ENCODE measurements at places on chromosomes 3 and 15.

DNA sequence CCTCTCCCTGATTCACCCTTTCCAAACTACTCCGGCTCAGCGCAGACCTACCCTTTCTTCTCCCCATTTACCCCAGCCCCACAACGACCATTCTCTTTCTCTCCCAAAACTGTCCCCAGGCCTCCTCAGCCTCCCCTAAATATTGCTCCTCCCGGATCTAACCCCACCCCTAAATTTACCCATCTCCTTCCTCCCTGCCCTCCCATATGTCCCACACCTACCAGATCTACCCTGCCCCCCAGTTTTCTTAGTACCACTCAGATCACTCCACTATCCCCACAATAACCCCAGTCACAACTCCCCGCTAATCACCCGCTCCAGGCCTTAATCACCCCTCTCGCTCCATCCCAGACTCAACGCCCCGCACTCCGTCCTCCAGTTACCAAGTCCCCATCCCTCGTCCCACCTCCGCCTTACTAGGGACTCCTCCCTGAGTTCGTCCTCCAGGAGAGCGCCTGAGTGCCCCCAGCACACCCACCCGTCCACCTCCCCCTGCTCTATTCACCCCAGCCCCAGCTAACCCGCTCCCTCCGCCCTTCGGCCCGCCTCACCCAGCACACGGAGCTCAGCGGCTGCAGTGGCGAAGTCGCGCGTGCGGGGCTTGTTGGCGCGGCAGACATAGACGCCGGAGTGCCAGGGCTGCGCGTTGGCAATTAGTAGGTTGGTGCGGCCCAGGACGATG lies 18.6 kb upstream of the IGDCC3 start:
- no peak for DNase-seq

DNA sequence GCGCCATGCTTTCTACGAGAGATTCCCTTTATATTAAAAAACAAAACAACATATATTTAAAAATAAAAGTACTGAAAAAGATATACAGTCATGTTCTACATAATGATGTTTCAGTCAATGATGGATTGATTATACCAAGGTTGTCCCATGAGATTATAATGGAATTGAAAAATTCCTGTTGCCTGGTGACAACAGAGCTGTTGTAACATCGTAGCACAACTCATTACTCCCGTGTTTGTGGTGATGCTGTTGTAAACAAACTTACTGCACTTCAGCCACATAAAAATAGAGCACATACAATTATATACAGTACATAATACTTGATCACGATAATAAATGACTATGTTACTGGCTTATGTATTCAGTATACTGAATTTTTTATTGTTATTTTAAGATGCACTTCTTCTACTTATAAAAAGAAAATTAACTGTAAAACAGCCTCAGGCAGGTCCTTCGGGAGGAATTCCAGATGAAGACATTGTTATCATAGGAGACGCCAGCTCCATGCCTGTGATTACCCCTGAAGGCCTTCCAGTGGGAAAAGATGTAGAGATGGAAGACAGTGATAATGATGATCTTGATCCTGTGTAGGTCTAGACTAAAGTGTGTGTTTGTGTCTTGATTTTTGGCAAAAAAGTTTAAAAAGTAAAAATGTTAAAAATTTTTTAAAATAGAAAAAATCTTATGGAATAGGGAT lies 11.7 kb downstream of the CCR1 start:
- no peak for DNase-seq

DNA sequence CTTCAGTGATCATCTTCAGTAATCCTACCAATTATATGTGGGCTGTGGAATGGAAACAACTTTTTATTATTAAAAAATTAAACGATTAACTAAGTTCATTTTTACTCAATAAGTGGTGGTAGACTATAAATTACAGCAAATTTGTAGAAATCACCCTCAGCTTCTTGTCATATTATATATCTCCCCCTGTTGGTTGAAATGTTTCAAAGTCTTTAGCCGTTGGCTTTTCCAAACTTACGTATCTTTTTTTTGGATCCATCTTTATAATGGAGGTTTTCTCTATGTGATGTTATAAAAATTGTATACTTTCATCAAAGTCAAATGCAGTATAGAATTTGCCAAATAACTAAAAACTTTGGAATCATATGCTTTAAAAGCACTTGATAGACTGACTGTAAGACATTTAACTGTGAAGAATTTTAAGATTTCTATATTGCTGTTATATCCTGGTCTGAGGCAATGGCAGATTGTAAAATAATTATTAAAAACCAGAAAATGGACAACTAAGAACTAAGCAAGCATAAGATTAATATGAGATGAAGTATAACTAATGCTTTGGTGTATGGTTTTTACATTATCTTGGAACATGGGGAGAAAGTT lies 44.7 kb downstream of the ATP11B start:
- peak; percentile 19 for DNase-seq

GRCh38 chr3:124303305-124303910 lies 311.5 kb upstream of the ROPN1 start:
- no peak for DNase-seq

DNA sequence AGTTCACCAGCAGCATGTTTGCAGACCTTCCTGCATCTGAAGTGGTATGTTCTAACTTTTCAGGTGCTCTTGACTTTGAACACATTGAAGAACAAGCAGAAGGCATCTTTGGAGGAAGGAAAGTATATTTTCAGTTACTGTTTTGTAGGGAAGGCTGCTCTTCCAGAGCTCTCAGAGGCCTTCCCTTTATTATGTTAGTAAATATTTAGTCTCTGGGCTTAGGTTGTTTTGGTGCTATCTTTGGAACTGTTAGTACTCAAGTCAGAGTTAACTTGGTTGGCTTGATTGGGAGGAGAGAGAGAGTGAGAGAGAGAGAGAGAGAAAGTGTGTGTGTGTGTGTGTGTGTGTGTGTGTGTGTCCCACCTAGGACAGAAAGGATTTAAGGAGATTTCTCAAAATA lies 188.2 kb downstream of the ITPR1 start:
- no peak for DNase-seq

DNA sequence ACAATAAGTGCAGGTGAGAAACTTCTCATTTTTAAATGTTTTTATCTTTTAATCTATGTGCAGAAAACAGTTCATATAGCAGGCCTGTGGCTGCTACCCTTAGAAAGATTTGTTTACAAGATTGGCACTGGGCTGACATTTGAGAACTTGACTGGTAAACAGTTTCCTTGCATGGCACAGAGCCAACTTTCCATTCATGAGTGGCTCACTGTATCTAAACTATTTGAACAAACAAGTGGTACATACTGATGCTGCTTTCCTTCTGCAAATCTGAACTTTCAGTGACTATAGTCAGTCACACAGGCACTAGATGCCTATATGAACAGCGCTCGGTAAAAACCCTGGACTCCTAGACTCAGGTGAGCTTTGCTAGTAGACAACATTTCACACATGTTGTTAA lies 6.3 kb upstream of the GTPBP8 start:
- DNase-seq: peak; percentile 81

DNA sequence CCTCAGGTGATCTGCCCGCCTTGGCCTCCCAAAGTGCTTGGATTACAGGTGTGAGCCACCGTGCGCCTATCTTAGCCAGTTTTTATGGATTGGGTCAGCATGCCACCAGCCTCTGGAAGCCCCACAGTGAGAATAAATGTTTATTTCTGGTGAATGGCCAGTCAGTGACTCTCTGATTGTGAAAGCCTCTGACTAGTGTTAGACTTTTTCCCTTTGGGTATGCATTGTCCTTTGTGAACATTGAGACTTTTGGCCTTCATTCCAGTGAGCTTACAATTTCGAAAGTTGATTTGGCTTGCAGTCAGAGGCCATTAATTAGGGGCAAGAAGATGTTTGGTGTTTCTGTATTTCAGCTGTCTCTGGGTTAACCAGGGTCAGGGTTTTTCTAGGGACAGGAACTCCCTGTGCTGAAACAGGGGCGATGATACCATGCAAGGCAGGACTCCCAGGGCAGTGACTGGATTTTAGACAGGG lies 274.5 kb upstream of the C2CD4B start:
- no peak for DNase-seq

DNA sequence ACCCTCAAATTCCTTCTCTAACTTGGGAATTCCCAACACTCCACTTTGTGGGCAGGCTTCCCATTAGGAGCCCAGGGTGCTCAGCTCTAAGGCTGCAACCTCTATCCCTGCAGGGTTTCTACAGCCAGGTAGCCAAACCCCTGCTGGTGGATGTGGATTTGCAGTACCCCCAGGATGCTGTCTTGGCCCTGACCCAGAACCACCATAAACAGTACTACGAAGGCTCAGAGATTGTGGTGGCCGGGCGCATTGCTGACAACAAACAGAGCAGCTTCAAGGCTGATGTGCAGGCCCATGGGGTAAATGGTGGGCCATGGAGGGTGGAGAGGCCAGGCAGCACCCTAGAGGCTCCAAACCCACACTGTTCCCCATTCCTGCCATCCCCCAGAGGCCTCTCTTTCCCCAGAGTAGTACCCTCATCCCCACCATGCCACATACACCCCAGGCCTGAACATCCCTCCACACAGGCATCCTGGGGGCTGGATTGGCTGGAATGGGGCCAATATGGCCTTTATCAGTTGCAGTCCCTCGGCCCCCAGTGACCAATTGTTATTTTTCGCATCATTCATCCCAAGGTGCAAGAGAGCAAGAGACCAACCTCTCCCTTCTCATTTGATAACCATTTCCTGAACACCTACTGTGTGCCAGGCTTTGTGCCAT lies 7.7 kb downstream of the ITIH1 start:
- no peak for DNase-seq

DNA sequence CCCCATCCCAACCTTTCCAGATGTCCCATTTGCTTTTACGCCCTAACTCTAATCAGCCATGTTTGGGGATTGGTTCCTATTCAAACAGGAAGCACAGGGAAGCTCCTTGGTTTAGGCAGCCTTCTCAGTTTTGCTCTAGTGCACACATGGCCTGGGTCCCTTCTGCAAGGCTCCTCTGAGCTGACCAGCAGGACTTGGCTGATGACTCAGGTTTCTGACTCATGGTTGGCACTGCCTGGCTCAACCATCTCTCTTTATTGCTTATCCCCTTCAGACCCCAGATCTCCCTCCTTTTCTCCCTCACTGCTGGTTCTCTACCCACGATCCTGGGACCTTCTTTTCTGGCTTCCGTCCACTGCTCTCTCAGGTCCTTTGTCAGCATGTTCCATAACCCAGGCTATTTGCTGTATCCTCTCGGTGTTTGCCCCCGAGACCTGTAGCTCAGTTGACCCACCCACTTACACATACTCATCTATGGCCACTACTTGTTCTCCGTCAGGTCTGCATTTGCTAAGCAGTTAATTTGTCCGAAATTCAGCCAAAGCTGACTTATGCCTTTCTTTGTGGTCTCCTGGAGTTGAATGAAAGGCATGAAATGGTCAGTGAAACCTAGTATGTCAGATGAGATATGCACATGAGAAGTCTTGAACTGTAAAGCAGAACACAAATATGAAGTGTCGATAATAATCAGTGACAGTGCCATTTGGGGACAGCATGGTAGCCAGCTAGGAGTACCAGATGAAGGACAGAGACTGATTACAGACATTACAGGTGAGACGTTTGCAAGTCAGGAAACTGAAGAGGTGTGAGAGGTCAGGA lies 323.5 kb upstream of the ROPN1 start:
- no peak for DNase-seq

DNA sequence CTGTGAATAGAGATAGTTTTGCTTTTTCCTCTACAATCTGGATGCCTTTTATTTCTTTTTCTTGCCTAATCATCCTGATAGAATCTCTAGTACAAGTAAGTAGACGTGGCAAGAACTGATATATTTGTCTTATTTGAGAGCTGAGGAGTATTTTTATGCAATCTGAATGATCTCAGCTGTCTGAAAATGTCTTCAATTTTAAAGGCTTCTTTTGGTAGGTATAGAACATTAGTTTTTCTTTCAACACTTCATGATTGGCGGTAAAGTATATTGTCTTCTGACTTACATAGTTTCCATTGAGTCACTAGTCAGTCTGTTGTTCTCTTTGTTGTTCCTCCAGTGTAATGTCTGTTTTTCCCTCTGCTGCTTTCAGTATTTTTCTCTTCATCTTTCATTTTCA lies 31.3 kb downstream of the MGA start:
- no peak for DNase-seq

- no peak for DNase-seq
Observed at GRCh38 chr3:80550174-80550573, 782.4 kb upstream of the ROBO1 start.

GRCh38 chr3:133014325-133014724 lies 23.9 kb upstream of the TMEM108 start:
- DNase-seq: no peak

DNA sequence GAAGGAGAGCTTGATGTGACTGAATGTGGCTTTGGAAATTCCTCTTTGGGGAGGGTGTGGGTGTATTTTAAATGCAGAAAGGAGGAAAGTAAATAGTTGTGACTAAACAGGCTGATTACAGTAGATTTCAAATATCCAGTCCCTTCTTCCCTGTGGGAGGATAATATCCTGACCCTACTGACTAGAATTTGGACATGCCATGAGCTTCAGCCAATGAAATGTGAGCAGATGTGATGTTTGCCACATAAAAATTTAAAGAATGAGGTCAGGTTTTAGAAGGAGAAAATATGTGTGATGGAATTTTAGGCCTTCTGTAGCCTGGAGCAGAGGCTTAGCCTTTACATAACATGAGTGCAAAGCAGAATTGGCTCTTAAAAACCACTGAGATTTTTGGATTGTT lies 1218.9 kb downstream of the ROBO2 start:
- no peak for DNase-seq

GRCh38 chr3:151135541-151136337 lies 50.3 kb downstream of the MED12L start:
- peak; percentile 34 for DNase-seq

- DNase-seq: no peak
Observed at GRCh38 chr15:62976301-62976881, 66.2 kb upstream of the TPM1 start.

DNA sequence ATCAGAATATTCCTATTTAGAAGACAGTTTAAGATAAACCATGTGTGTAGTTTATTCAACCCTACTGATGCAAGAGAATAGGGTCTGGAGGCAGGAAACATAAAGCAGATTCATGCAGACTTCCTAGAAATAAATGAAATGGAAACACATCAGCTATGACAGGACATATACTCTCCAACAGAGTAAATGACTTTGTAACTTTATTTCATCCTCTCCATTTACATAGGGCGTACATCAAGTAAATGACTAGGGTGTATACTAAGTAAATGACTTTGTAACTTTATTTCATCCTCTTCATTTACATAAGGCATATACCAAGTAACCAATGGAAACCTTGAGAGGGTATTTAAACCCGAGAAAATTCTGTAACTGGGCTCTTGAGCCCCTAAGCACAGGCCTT lies 17.6 kb upstream of the SRPRB start:
- DNase-seq: no peak

GRCh38 chr15:50024281-50024680 lies 94.8 kb downstream of the ATP8B4 start:
- DNase-seq: no peak

DNA sequence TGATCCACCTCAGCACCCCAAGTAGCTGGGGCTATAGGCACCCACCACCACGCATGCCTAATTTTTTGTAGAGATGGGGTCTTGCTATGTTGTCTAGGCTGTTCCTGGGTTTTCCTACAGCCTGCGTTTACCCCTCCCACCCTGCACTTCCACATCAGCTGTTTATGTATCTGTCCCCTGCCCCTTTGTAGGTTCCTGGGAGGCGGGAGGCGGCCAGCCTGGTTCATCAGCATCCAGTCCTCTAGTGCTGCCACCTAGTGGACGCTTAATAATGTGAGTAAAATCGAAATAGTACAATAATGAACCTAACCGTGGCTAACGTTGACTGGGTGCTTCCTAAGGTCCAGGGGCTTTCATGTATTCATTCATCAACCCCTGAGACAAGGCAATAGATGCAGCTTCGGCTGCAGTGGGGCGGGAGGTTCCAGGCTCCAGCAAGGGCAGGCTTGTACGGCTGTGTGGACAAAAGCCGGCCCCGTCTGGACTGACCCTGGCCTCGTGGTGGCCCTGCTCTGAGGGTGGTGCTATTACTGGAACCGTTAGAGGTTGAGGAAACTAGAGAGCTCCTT lies 1.2 kb upstream of the LCTL start:
- DNase-seq: peak; percentile 61
